ENCODE measurements at places on chromosomes 6 and 20.
A peak's percentile ranks its signal among the peaks of the same experiment; 100 is the strongest.

DNA sequence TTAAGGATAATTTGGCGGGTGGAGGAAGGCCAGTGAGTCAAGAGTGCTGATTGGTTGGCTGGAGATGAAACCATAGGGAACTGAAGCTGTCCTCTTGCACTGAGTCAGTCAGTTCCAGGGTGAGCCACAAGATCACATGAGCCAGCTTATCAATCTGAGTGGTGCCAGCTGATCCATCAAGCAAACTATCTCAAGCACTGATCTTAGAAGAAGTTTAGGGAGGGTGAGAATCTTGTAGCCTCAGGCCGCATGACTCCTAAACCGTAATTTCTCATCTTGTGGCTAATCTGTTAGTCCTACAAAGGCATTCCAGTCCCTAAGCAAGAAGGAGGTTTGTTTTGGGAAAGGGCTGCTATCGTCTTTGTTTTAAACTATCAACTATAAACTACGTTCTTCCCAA lies 954.3 kb downstream of the KIF16B start:
- no peak for DNase-seq

DNA sequence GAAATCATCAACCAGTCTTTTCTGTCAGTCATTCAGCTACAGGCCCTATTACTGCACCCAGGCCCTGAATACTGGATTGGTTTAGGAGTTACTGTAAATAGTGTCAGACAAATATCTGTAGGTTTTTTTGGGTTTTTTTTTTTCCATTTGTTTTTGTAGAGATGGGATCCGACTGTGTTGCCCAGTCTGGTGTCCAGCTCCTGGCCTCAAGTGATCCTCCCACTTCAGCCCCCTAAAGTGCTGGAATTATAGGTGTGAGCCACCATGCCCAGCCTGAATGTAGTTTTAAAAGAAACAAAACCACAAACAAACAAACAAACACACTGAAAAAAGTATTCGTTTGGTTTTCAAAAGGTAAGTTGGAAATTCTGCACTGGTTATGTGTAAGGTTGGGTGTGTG lies 39.6 kb downstream of the DZANK1 start:
- no peak for DNase-seq

DNA sequence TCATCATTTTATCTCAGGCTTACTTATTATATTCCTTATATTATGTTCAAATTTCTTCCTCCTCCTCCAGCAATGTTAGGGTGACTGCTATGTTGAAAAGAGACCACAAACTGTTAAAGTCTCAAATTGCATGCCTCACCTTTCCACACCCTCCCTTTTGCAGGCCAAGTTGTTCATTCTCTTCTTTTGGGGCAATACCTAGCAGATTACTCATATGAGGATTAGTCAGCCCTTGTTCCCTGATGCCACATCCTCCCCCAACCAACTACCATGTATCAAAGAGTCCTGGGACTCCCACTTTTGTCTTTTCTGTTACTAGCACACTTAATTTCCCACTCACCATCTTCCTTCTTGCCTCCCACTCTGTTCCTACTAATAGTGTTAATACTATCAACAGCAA lies 434.7 kb downstream of the BCKDHB start:
- peak; percentile 96 for DNase-seq

DNA sequence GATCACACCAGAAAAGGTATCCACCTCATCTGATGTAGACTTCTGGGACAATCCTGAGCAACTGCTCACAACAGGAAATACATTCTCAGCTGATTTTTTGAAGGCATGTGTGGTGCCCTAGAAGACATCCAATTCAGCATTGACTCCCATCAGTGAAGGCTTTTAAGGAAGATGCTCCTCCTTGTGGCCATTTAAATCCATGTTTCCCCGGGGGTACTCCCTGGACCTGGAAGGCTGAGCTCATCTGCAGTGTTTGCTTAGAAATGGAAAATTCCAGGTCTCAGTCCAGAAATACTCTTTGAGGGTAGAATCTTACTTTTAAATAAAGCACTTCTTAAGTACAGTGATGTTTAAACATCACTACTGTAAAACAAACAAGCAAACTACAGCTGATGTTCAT lies 195.5 kb upstream of the PDE10A start:
- DNase-seq = no peak

DNA sequence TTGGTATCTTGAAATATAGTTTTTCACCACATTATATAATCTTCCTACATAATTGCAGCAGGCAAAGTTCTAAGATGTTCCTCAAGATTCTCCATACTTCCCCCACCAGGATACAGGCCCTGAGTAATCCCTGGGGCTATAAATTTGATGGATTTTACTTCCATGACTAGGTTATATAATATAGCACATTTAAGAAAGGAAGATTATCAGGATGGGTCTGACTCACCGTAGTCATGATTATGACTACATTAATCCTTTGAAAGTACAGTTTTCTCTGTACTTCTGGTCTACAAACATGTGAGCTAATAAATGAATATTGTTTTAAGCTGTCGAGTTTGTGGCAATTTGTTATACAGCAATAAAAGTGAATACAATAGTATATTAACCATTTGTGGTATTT lies 122.5 kb downstream of the MACROD2 start:
- no peak for DNase-seq

DNA sequence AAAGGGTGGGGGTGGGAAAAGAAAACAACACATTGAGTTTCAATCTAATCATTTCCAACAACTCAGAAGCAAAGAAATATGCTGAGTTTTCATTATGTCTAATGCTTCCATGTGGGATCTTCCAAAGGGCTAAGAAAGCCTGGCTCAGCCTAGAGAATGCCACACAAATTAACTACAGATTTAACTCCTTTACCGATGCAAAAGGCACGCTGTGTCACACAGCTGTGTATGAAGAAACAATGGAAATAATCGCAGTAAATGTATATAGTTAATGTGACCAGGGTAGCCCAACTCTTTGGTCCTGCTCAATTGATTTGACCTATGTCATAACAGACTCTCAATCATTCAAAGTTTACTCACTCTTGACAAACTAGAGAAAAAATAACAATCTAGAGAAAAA lies 17.8 kb downstream of the B4GALT5 start:
- peak; percentile 47 for DNase-seq

DNA sequence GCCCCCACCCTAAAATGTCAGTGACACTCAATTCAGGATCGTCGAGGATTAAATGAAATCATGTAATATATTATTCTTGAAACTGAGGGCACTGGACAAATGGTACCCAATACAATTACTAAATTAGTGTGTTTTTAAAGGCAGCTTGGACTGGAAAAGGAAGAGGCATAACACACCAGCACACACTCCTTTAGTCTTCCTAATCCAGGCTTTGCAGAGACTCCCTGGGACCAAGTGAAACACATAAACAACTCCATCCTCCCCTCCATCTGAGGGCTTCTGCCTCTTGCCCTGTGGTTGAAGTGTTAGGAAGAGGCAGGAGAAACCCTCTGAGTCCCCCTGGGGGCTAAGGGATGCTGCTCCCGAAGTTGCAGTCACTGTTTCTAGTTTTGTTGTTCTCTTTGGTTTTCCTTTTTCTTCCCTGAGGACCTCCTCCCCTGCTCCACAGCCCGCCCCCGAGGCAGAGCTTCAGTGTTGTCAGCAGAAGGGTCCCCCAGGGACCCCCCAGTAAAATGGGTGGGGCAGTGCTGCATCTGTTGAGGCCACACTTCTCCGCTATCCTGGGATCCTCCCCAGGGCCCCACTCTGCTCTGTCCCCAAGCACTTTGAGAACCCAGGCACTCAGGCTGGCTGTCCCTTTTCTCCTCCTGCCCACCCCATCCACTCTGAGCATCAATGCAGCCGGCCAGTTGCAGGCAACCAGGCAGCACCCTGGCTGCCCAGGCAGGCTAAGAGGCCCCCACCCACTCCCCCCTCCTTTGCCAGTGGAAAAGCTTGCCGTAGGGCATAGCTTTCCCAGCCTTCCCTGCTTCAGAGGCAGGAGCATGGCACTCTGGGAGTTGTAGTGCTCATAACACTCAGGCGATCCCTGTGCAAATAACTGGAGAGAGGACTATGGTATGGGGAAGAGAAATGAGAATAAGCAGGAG lies 5.9 kb downstream of the TMEM63B start:
- peak; percentile 28 for DNase-seq

DNA sequence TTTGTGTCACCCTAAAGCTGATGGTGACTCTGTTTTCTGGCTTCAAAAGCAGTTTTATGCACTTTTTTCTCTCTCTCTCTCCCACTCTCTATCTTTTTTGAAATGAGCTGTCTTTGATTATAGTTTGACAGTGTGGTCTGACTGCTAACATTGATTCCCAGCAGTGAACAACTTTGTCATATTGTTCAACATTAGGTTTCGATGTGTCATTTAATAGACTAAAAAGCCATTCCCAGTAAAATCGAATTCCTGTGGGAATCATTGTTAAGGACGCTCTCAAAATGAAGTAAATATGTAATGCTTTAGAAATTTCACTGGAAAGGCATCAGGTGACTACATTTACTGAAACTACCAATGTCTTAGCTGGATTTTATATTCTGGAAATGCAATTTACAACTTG lies 69.9 kb upstream of the FLRT3 start:
- no peak for DNase-seq

DNA sequence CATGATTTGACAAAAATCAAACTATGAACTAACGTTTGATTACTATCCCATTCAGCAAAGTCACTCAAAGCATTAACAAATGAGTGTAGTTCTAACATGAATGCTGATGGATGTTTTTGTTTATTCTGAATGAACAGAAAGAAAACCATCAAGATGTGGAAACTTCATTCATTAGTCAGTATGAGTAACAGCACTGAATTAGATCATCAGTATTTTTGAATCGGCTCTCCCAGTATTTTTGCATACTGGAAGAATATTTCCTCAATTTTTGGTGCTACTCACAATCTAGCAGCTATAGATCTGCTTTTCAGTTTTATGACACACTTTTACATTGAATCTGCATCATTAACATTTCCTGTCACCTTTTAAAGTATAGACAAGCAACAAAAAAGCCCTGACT lies 63.8 kb upstream of the CD83 start:
- no peak for DNase-seq

DNA sequence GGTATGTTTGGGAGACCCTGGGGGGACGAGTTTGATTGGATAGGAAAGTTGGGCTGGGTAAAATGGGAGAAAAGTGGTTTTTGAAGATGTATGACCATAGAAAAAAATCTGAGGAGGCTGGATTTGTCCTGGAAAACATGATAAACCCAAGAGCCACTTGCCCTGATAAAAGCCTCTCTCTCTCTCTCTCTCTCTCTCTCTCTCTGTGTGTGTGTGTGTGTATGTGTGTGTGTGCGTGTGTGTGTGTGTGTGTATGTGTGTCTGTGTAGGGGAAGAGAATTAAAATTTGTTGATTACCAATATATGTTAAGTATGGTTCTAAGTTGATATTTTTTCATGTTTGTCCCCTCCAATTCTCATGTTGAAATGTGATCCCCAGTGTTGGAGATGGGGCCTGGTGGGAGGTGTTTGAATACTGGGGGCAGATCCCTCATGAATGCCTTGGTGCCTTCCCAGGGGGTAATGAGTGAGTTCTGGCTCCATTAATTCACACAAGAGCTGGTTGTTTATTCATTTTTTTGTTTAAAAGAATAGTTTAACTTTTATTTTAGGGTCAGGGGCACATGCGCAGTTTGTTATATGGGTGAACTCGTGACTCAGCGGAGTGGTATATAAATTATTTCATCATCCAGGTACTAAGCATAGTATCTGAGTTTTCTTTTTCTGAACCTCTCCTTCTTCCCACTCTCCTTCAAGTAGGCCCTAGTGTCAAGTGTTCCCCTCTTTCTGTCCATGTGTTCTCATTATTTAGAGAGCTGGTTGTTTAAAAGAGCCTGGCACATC lies 208.8 kb downstream of the TFAP2B start:
- DNase-seq = no peak

DNA sequence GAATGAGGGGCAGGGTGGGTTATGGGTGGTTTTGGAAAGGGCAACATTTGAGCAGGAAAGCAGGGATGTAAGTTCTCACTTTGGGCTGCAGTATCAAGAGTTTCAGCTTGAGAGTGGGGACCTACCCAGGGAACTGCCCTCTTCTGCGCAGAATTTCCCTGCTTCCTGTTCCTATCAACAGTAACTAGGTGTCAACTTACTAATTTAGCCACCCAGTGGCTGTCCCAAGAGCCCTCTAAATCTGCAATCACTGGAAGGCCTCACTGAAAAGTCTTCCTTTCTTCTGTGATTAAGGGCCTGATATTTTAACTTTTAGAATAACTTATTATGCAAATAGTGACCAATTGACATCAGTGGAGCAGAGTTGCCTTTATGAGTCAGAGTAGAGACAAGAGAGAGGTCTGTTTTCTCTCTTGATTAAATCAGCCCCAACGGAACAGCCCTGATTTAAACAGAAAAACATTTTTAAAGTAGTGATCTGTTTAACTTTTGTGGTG lies 118.2 kb upstream of the RIPOR2 start:
- peak; percentile 85 for DNase-seq

GRCh38 chr20:59816146-59816738 lies 117.2 kb downstream of the SYCP2 start:
- DNase-seq = no peak

DNA sequence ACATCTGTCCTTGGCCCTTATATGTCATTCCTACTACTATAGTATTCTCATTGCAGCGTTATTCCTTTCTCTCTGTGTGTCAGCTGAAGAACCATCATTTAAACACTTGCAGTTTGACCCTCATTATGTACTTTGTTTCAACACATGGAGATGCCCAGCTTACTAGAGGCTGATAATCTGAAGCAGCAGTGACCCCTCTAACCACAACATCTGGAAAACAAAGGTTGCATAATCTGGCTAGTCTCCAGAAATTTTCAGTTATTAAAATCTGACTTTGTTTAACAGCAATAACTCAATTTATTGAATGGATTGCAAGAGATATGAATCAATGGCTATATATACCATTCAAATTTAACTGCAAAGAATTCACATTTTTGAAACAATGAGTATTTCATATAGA lies 6.6 kb upstream of the PHIP start:
- peak; percentile 12 for DNase-seq

DNA sequence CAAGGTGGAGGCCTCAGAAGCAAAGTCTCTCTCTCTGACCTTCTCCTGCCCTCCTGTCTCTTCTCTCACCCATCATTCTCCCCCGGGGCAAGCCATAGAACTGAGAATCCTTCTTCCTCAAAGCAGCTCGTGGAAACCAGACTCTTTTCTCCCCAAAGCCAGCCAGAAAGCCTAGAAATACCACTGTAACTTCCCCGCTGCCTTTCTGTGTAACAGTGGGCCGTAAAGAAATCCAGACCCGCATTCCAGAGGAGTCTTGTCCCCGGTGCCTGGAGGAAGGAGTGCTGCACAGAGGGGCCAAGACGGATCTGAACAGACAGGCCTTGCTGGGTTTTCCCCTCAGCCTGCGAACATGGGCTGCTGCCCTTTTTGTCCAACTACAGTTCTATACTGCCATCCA lies 977 bp upstream of the SLC22A2 start:
- DNase-seq = no peak

GRCh38 chr6:32885698-32886286 lies 31.8 kb downstream of the PSMB9 start:
- DNase-seq = peak; percentile 77

Measured in fibroblast of upper back skin (primary cell).